ENCODE measurements at places on chromosomes 5 and 9.

DNA sequence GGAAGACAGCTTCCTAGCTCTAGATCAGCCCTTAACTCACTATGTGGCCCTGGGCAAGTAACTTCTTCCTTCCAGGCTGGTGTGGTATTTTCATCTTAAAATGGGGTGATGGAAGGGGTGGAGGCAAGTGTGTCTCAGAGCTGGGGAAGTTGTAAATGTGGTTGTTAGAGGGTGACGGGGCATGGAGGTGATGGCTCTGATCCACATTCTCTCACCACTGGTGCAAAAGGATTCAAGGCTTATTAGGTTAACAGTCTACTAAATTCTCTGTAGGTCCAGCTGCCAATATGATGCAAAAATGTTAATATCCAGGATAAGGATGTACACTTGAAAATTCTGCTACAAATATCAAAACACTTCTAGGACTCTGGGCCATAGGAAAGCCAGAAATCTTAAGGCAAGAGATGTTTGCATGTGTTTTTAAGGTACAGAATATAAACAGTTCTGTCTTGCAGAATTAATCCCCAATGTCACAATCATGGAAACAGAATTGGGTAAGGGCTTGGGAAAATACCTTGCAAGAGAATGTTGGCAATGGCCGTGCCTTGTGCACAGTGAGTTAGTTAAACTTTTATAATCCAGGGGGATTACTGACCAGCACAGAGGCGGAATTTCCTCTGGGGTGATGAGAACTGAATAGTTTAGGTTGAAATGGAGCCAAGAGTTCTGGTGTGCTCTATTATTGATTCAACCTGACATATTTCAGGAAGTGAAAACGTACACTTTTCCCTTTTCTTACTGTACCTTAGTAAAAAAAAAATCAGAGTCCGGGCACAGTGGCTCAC is 19.8 kb downstream of the TNFSF15 start:
- DNase-seq = no peak

DNA sequence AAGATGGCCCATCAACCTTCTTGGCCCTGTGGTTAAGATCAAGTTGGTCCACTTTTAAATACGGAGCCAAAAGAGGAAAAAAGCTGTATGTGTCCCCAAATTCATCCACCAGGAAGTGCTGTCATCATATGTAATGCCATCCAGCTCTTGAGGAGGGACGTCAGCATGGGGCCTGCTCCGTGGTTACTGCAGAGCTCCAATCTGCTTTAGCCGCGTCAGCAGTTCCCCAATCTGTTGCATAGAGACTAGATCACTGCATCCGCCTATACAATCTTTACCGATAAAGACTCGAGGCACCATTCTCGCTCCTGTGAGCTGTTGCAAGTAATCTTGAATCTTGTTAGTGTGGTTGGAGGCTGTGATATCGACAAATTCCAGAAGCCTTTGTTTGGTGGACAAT is 65.7 kb downstream of the GABRA6 start:
- DNase-seq = no peak

- DNase-seq = no peak
Measured at GRCh38 chr9:89992326-89993198, 387.8 kb downstream of the GADD45G start.

DNA sequence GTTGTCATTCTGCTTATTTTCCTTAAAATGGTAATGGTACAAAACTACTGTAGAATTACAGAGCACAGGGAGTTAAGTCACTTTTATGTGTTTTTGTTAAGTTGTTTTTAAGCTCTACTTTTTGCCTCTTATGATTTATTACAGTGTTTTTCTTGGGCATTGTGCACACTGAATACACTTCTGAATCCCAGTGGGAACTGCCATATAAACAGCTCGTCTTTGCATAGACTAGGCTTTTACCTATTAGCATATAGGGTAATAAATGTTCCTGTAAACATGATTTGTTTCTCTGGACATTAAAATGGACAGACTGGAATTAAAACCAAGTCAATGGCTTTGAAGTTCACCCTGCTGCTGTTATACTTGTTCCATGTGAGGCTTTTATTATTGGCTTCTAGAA is 12.2 kb downstream of the KLF9 start:
- no peak for DNase-seq

DNA sequence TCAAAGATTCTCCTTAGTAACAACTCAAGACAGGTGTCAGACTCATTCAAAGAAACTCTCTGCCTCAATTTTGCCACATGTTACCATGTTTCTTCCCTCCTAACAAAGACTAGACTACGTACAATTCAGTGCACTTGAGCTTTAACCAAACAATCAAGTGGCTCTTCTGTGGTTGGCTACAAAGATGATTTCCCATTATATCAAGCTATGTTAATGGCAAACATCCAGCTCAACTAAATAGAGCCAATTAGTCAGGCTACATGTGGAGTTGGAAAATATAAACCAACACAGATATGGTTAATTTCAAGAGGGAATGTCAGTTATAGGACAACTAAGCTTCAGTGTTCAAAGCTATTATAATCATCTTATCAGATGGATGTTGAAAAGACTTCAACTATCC is 29.2 kb upstream of the ADRA1B start:
- no peak for DNase-seq

DNA sequence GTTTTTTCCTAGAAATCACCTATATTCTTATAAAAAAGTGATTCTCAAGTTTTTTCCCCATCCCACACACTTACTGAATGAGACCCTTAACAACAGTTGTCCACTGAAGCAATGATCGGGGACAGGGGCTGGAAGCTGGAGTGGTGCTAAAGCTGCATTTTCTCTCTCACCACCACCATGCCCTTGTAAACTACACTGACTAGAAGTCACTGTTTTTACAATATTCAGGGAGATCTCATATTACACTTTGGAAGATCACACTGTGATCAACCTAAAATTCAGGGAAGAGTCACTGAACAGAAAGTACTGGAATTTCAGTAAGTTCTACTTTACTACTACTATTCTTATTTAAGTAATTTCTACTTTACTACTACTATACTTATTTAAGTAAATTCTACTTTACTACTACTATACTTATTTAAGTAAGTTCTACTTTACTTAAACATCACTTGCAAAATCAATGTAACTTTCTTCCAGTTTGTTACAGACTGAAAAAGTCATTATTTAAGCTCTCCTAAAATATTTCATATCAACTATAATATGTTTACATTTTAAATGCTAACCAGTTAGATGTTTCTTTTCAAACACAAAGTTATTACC is 164.3 kb downstream of the AGTPBP1 start:
- no peak for DNase-seq

GRCh38 chr9:118215549-118215948 is 511.3 kb downstream of the TLR4 start:
- DNase-seq = no peak

DNA sequence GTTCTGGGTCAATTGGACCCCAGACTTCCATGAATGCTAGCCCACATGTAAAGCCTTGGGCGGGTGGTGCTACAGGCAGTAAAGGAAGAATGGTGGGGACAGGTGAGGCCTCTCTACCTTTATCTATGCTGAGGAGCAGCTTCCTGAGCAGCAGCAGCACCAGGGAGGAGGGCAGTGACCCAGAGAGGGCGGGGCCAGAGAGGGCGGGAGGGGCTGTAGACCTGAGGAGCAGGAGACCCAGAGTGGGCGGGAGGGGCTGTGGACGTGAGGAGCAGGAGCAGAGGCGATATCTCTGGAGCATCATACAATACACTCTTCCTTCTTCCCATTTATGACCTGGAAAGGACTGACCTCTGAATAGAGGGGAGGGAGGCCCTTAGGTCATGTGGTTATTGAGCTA is 165.9 kb downstream of the MTRR start:
- DNase-seq = no peak

Data from activated naive CD4-positive, alpha-beta T cell treated with anti-CD3 and anti-CD28 coated beads for 36 hours (primary cell).